Stimulated activated CD4-positive, alpha-beta T cell treated with anti-CD3 and anti-CD28 coated beads, TNF-alpha, amount 100 ng/mL, for 1 hour (primary cell): ENCODE measurements at places on chromosomes 3 and 15.

DNA sequence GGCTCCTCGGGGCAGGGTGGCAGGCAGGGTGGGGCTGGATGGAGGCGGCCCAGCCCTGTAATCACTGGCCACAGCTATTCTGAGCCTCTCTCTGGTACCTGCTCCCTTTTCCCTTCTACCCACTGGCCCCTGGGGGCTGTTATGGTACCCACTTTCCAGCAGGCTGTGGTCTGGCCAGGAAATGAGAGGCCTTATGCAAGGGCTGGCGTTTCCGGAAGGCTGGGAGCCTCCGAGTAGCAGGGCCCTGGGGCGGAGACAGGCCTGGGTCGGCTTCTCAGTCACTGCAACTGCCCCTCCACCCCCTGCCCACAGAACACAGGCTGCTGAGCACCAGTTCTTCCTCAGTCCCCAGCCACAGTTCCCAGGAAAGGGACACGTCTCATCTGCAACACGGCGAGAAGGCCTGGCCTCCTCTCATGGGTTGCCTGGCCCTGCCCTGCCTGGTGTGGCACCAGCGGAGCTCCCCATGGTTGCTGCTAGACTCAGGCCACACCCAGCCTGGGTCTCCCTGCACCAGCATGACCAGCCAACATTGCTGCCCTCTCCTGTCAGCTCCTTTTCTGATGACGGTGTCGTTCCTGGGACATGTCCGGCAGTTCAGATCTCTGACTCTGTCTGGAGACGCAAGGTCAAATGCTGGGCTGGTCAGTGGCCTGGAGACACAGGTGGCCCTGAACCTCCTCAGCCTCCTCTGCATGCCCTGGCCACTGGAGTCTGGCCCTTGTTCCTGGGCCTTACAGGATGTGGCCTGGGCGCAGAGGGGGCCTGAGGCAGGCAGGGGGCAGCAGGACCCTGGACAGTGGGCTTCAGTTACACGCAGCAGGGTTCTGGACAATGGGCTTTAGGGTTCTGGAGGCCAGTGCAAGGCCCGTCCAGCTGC lies 6.5 kb downstream of the CHST13 start:
- no peak for DNase-seq

DNA sequence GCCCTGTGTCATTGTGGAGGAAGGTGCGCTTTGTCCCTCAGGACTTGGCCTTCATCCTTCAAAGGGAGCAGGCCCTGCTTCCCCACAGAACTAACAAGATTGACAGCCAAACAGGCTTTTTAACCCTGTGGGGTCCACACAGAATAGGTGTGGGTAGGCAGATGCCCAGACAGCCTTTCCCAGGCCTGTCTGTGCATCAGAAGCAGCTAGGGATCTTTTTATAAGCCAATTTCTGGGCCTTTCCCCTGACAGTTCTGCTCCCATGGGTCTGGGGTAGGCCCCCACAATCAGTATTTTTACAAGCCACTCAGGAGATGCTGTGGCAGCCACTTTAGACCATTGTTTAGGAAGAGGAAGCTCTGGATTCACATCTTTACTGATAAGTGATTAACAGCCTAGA lies 69.2 kb downstream of the MRPL46 start:
- DNase-seq: no peak

GRCh38 chr15:88607951-88608350 lies 13.2 kb upstream of the AEN start:
- no peak for DNase-seq

DNA sequence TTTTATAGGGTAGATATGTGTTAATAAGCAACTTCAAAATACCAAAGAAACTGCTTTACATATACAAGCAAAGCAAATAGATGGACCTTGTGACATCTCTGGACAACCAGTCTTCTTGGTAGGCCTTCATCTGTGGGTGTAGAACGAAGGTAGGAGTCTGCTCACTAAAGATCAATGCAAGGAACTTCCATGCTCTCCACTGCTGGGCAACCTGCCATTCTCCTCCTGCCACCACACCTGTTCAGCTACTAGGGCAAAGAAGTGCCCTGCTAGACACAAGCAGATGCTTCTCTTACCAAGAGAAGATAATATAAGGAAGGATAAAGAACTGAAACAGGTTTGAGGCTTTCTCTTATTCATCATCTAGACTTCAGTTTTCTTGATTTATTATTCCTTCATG lies 12.6 kb downstream of the PPARG start:
- DNase-seq: no peak

DNA sequence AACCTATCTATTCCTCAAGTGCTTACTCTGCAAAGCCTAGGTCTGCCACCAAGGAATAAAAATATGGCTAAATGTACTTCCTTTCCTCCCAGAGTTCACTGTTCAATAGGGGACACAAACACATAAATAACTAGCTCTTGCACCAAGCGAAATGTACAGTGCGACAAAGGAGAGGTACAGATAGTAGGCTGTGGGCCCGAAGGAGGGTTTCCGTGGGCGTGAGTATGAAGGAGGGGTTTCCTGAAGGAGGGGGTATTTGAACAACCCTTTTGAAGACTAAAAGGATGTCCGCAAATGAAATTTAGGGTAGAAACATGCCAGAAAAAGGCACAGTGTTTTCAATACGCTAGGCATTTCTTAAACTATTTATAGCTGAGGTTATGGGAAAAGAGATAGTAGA lies 207.9 kb downstream of the LPP start:
- no peak for DNase-seq

- DNase-seq: no peak
Measured at GRCh38 chr3:109559389-109559788, 222.0 kb upstream of the DPPA4 start.

DNA sequence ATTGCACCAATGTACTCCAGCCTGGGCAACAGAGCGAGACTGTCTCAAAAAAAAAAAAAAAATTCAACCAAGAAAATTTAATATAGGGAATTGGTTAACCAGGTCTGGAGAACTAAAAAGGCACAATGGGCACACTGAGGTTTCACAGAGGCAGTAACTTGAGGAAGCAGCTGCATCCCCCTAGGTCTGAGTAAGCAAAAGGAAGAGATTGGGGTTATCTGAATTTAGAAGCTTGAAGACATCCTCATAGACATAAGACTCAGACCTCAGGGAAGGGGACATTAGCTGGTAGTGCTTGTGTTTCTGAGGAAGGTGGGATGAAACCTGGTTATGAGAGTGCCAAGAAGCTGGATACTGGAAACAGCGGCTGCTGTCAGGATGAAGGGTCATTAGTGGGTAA lies 50.1 kb upstream of the LEKR1 start:
- no peak for DNase-seq

DNA sequence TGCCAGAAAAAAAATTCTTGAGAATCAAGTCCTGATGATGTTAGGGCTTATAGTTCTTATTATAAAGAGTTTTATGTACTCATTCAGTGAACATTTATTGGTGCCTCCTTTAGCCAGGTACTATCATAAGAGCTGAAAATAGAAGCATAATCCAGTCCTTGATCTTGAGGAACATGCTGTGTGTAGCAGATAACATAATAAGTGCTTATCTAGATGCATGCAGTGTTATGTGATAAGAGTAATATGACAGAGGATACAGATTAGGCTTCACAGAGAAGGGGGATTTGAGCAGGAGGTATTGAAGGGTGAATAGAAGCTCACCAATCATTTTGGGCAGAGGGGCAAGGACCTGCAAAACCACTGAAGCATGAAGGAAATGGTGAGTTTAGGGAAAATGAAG lies 1.1 kb downstream of the CCR2 start:
- DNase-seq: no peak

DNA sequence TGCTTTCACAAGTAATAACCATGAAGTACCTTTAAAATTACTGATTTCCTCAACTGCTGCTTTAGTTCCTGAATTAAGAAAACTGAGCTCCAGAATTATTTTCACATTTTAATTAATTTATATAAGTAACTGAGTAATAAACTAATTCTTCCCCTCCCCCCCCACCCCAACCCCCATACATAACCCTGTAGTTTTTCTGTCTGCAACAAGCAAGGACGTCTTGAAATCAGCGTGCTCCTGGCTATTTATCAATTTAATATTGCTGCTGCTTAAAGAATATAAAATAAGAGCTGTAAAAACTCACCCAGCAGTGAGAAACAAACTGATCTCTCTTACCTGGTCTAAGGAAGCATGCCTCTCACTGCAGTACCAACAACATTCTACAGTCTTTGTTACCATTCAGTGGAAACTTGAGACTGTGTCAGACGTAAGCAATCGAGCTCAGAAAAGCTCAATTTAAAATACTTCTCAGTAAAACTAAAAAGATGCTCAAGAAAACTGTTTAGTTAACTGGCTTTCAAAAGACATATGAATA lies 121.0 kb downstream of the TFDP2 start:
- no peak for DNase-seq

- no peak for DNase-seq
Measured at GRCh38 chr15:92288755-92289154, 104.9 kb upstream of the ST8SIA2 start.
